ENCODE measurements at places on chromosomes 7 and 10. TPM values are rescaled to one million over a fixed set of nuclear protein-coding genes. Genes with fewer than 3 reads are reported as not detected.

DNAJC9 gene
- 7.7 TPM for total RNA-seq

ASB10 gene
- total RNA-seq, result not detected

PPP1R17 gene
- not detected for total RNA-seq

NEUROG3 gene
- not detected for total RNA-seq

GIMAP1 gene
- total RNA-seq, result 0.20 TPM

All from cardiac ventricle fibroblast (primary cell).